DND-41 (cell line): ENCODE measurements at places on chromosomes 3 and 15.

GRCh38 chr3:41346698-41347270 is 147.5 kb downstream of the CTNNB1 start:
- no peaks in the 10 kb centered on the region for H3K4me1 ChIP-seq
- DNase-seq = no peak
- H3K4me3 ChIP-seq = no peak overlapping the region
- no peaks in the 10 kb centered on the region for H3K36me3 ChIP-seq

DNA sequence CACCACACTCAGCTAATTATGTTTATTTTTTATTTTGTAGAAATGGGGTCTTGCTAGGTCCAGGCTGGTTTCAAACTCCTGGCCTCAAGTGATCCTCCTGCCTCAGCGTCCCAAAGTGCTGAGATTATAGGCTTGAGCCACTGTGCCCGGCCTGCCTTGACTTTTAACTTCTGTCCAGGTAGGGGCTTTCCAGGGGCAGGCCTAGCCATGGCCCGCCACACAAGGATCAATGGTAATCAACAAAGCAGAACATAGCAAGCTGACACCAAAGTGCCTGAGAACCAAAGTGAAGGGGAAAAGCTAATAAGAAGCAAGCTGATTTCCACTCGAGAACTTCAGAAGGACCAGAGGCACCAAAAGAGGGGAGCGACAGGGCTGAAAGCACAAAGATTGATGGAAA is 9.4 kb upstream of the CRTC3 start:
- no peak for DNase-seq
- H3K4me3 ChIP-seq = no peak overlapping the region
- no peak overlapping the region for H3K27ac ChIP-seq
- H3K4me1 ChIP-seq = no peaks in the 10 kb centered on the region

- H3K4me3 ChIP-seq = no peak overlapping the region
- no peaks in the 10 kb centered on the region for H3K4me1 ChIP-seq
- no peaks in the 10 kb centered on the region for H3K36me3 ChIP-seq
These were observed 166.6 kb downstream of the PLD1 start for GRCh38 chr3:171643681-171644080.

GRCh38 chr3:188646592-188646991 is 492.6 kb downstream of the LPP start:
- DNase-seq = peak; percentile 17
- H3K27me3 ChIP-seq = no peaks in the 10 kb centered on the region
- peaks cover 10% of the 10 kb centered on the region for H3K4me1 ChIP-seq
- H3K4me3 ChIP-seq = no peak overlapping the region

GRCh38 chr15:92949604-92950249 is 49.6 kb downstream of the CHD2 start:
- no peaks in the 10 kb centered on the region for H3K27me3 ChIP-seq
- no peaks in the 10 kb centered on the region for H3K4me1 ChIP-seq
- no peak overlapping the region for H3K4me3 ChIP-seq
- H3K27ac ChIP-seq = no peak overlapping the region

DNA sequence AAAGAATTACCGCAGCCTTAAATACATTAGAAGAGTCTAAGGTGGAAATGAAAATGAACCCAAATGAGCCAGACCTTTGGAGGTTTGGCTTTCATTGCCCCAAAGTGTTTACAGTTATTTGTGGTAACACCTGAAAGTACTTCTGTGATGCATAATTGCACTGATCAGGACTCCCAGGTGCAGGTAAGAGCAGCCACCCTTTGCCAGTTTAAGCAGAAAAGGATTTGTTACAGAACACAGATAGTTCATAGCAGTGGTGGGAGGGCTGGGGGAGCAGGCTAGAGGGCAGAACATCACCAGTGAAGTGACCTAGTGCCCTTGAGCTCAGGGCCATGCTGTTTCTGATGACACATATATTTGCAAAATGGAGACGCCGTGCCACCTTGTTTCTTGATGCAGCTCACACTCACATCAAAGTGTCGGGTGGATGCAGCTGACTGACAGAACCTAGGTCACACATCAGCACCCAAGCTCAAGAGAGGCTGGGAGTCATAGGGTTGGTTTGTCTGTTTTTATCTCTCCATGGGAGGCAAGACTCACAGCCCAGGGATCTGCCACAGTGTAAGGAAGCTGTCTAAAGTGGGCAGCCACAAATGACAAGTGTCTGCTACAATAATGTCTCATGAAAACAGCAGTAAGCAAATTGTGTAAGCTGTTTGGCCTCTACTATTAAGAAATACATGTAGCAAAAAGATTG is 49.1 kb downstream of the NEK11 start:
- peaks cover 4% of the 10 kb centered on the region; the same call in 1 of the 2 replicates for H3K4me1 ChIP-seq
- no peak overlapping the region for H3K27ac ChIP-seq
- H3K36me3 ChIP-seq = no peaks in the 10 kb centered on the region
- H3K4me3 ChIP-seq = no peak overlapping the region
- no peak for DNase-seq

- H3K4me3 ChIP-seq = no peak overlapping the region
- no peak for DNase-seq
- H3K4me1 ChIP-seq = no peaks in the 10 kb centered on the region
- no peak overlapping the region for H3K27ac ChIP-seq
- no peaks in the 10 kb centered on the region for H3K36me3 ChIP-seq
These were observed 488.0 kb upstream of the SUCLG2 start for GRCh38 chr3:68142441-68142840.

DNA sequence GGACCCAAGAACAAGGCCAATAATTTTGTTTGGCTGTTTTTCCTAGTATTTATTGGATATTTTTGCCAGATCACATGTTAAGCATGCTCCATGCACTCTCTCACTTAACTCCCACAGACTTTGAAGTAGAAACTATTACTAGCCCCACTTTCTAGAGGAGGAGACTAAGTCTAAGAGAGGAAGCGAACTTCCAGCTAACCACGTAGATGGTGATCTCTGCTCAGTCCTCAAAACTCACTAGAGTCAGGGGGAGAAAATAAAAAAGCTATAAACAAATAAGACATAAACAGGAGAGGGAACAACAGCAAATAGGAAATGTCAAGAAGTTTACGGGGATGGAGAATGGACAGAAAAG is 481.0 kb upstream of the PROK2 start:
- H3K36me3 ChIP-seq = no peaks in the 10 kb centered on the region
- H3K4me3 ChIP-seq = no peak overlapping the region
- H3K4me1 ChIP-seq = no peaks in the 10 kb centered on the region
- no peak overlapping the region for H3K27ac ChIP-seq

DNA sequence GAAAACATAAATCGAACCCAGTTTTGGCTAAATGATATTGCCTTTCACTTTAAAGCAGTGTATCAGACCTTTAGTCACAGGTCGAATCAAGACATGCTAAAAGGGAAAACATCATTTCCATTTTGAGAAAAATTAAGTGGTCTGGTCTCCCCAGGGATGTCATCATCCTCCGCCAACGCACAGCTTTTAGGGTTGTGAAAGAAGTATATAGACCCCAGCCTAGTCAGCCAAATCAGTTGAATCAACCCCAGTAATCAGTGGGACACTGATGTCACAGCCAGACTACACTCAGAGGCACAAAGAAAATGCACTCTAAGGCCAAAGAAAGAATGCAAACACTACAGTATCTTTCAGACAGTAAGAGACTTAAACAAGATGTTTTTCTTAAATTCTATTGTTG is 187.4 kb downstream of the ZIC4 start:
- no peak overlapping the region for H3K27ac ChIP-seq
- no peak for DNase-seq
- H3K4me1 ChIP-seq = no peaks in the 10 kb centered on the region
- H3K4me3 ChIP-seq = no peak overlapping the region

DNA sequence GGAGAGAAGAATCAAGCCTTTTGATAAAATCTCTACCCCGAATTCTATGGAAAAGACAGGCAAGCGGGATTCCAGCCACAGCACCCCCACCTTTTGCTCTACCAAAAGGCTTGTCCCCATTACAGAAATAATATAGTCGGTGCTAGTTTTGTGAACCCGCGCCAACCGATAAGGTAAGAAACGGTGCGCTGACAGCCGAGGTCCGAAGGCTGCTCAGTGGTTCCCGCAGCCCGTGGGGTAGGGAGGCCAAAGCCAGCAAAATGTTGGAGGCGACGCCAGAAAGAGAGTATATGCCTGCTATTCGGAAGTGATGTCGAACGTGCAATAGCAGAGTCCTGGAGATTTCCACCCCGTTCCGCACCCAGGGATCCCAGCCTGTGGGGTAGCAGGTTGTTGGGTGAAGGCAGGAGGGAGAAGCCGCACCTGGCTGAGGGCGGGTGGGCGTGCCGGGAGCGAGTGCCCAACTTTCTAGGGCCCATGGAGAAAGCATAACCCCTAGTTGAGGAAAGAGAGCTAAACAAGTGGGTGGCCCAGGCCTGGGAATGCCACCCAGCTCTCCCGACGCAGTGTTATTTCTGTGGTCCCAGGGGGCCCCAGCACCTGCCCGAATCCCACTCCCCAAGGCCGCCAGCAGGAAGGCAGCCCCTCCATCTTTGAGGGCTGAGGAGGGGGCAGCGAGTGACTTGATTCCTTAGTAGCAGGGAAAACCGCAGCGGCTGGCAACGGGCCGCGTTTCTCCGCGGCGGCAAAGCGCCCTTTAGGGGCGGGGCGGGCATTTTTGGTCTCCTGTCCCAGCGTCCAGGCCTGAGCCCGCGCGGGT is 7.9 kb upstream of the SOX2 start:
- H3K27me3 ChIP-seq = peaks cover 10% of the 10 kb centered on the region
- DNase-seq = no peak
- no peaks in the 10 kb centered on the region for H3K36me3 ChIP-seq
- H3K4me3 ChIP-seq = no peak overlapping the region

- H3K4me3 ChIP-seq = no peak overlapping the region
- no peaks in the 10 kb centered on the region for H3K27me3 ChIP-seq
These were observed 90.2 kb downstream of the GABRB3 start for GRCh38 chr15:26682598-26683164.

- H3K36me3 ChIP-seq = no peaks in the 10 kb centered on the region
- no peaks in the 10 kb centered on the region for H3K27me3 ChIP-seq
- no peak overlapping the region for H3K27ac ChIP-seq
- 0 out of 2 replicates have a peak, but pooled peaks cover under 1% of the 10 kb centered on the region for H3K4me1 ChIP-seq
- no peak for DNase-seq
These were observed 7.6 kb upstream of the SLC12A8 start for GRCh38 chr3:125220183-125220582.

DNA sequence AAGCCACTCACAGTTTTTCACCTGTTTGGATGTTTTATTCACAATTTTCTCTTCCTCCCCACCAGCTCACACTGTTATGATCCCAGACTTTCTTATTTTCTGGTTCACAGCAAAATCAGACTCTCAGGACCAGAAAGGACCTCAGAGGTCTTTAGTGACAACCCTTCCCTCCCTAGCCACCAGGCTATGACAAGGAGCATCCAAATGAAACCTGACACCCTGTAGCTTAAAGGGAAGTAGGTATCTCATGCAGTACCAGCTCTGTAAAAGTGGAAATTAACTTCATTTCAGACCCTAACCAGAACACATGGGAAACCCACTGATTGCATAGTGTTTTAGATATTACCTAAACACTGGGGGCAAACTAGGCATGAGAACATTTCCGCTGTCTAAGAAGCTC is 45.3 kb downstream of the ATP13A5 start:
- H3K36me3 ChIP-seq = no peaks in the 10 kb centered on the region
- no peak overlapping the region for H3K4me3 ChIP-seq
- DNase-seq = no peak
- peaks cover 7% of the 10 kb centered on the region for H3K27me3 ChIP-seq
- no peaks in the 10 kb centered on the region for H3K4me1 ChIP-seq
